ENCODE measurements at places on chromosomes 4 and X. TPM values are rescaled to one million over a fixed set of nuclear protein-coding genes. Genes with fewer than 3 reads are reported as not detected.

Gene NUP54
- total RNA-seq, result 50.1 TPM

Gene FAM53A
- 3.7 TPM for total RNA-seq

Gene ARMCX2
- total RNA-seq, result 19.2 TPM

Gene ADH6
- total RNA-seq, result 0.36 TPM

Gene SYTL5
- not detected for total RNA-seq

Gene PDGFC
- total RNA-seq, result 38.2 TPM

Gene DUSP21
- total RNA-seq, result not detected

Gene FGFRL1
- total RNA-seq, result 69.8 TPM

Gene FHDC1
- 0.96 TPM for total RNA-seq

Gene ADGRL3
- total RNA-seq, result 5.4 TPM

Gene IL9R
- total RNA-seq, result not detected

GRCh38 chrX:71210816-71211215 is 12.2 kb upstream of the GJB1 start:
- no peak for DNase-seq

- no peak for DNase-seq
These were observed 182.2 kb upstream of the KIT start for GRCh38 chr4:54475546-54475945.

DNA sequence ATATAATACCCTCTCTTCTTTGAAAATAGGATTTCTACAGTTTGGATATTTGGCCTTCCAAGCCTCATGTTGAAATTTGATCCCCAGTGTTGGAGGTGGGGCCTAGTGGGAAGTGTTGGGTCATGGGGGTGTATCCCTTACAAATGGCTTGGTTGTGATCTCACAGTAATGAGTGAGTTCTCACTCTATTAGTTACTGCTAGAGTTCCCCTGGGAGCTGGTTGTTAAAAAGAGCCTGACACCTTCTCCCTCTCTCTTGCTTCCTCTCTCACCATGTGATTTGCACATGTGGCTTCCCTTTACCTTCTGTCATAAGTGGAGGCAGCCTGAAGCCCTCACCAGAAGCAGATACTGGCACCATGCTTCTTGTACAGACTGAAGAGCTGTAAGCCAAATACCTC is 73.9 kb downstream of the HDAC8 start:
- no peak for DNase-seq

GRCh38 chr4:172497321-172497720 is 671.3 kb upstream of the GALNT7 start:
- no peak for DNase-seq

DNA sequence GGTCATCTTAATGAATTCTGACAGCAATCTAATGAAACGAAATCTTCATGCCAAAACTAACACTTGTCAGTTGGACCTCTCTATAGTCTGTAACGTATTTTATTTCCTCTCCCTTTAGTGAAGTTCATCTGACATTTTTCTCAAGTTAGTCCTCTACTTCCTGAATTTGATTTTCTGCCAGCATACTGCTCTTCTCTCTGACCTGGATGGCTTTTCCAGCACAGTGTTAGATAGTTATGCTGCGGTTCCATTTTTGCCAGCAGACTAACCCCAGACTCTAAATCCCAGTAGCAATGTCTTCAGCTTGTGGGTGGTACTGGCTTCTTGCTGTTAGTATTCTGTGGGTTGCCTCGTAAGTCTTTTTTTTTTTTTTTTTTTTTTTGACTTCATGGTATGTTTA is 146.7 kb upstream of the VEGFC start:
- no peak for DNase-seq

GRCh38 chrX:4173743-4174142 is 460.3 kb upstream of the PRKX start:
- no peak for DNase-seq

GRCh38 chrX:125404667-125405160 is 85.0 kb downstream of the TEX13C start:
- DNase-seq, result no peak

- DNase-seq, result no peak
These were observed 689.1 kb upstream of the DIAPH2 start for GRCh38 chrX:95995583-95995982.

GRCh38 chr4:186740822-186741221 is 17.2 kb upstream of the FAT1 start:
- no peak for DNase-seq

DNA sequence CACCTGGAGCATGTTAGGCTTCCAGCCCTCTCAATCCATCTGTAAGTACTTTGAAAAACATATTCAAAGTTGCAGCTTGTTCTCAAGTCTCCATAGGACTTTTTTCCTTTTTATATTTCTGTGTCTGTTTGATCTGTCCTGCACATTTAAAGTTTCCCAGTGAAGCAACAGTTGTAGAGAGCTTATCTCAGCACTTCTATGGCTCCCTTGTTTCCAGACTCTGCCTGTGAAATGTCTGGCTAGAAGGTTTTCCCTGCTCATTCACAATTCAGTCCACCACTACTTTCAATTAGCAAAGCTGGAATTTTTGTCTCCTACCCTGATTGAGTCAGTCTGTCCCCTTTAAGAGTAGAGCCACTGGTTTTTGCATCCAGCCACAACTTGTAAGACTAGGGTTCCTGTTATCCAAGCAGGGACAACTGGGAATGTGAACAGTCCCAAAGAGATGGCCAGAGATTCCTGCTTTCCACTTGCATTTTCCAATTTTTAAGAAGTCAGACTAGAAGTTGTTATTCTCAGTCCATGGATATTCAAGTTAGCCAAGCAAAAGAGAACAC is 116.1 kb downstream of the GASK1B start:
- DNase-seq, result no peak

DNA sequence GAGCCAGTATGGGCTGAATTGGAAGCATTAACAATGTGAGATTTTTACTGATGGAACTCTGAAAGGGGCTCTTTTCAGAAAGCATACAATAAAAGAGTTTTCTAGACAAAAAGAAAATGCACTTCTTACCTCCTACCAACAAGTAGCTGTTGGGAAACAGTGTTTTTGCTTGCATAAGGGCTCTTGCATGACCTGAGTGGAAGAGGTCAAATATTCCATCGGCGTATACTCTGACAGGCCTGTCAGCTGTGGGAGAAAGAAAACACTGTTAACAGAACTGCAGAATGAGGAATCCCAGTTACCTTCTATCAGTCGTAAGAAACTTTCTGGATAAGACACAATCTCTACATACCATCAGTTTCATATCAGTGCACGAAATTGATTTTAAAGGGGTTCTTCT is 39.5 kb downstream of the PCYT1B start:
- no peak for DNase-seq

- no peak for DNase-seq
These were observed 408.1 kb downstream of the DCAF12L2 start for GRCh38 chrX:125757794-125758564.

DNA sequence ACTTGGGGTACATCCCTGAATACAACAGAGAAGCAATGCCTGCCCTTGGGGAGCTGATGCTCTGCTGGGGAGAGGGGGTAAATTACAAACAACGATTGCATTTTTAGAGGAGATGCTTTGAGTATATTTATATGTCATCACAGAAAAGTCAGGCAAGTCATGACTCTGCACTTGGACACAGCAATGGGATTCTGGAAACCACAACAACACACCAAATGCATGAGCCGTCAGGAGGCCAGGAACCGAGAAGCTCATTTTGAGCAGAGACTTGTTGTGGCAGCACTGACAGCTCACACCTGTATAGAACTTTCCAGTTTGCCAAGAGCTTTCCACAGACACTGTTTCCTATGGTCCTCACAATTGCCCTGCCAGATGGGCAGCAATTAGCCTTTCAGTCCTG is 113.2 kb upstream of the RBPJ start:
- no peak for DNase-seq

- DNase-seq, result no peak
These were observed 67.4 kb downstream of the MANBA start for GRCh38 chr4:102693262-102693850.

DNA sequence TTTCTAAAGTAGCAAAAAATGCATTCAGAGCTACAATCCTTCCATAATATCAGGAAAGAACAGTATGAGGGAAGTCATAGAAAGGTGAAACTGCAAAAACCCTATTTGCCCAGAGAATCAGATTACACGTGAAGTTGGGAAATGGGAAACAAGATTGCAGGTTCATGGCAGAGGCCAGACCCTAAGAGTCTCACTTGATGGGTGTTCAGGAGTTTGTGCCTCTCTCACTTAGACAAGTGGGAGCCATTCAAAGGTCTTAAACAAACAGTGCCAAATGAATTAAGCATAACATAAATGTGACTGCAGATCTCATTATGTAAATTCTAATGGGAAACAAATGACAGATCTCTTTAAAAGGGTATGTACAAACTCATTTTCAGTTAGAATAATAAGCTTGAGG is 91.6 kb downstream of the ARAP2 start:
- DNase-seq, result no peak

DNA sequence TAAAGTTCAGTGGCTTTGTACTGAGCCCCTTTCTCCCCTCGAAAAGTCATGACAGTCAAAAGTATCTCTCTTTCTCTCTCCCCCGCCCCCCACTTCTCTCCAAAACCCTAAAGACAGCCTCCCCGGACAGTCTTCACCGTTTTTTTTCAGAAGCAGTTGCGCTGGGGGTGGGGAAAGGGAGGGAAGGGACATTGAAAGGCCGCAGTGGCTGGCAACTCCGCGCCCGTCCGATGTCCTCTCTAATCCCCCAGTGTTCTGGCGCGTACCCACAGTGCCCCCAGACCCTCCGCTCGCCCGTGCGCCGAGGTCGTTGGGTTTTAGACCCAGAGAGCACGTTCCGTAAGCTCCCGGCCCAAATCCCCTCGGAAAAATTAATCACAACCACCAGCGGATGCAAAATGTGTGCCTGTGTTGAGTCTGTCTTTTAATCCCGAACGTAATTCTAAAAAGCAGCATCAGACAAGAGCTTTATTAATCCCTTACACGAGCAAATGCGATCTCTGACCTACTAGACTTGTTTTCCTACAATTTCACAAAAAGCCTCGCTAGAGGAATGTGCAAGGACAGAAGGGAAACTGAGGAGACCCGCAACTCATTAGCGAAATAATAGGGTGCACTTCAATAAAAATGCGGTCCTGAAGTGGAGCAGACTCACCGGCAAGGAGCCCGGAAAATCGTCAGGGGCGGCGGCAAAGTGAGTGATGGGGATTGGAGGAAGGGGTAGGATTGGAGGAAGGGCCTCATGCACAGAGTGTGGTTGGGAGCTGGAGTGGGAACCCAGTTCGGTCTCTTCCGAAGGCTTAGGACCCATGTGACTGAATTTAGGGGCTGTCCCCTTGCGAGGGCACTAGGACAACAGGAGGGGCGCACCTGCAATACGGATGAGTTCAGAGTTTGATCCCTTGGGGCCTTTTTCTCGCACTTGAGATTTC is 12.2 kb upstream of the PRDM8 start:
- DNase-seq, result no peak

- DNase-seq, result no peak
These were observed 84.2 kb upstream of the KCTD8 start for GRCh38 chr4:44532851-44533250.

DNA sequence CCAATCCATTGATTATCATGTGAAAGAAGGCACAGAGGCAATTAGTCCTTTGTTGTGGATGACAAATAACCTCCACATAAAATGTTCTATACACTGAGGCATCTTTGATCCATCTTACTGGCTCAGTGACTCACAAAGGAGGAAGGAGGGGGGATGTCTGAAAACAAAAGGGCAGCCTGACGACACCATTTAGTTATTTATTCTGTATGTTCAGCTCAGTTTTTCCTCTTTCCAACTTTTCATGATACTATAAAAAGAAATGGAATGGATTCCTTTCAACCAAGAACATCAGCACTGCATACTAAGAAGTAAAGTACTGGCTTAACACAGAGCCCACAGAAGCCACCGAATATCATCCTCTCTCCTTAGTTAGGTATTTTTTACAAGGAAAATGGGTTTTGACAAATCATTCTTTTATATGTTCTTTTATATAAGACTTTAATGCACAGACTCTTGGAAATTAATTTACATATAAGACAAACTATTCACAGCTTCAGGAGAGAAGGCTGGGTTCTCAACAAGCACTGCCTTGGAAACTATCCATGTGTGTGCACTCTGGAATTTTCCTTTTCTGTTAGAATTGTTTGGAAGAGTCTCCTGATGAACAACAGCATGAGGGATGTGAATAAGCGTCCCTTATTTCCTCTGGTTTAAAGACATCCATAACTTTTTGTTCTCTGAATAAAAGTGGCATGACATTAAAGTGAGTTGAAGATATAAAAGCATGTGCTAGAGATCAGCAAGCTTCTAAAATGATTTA is 135.6 kb downstream of the TSPAN5 start:
- no peak for DNase-seq

GRCh38 chr4:41882625-41883347 is 52.4 kb upstream of the TMEM33 start:
- DNase-seq, result no peak

- peak; percentile 60 for DNase-seq
These were observed 16.4 kb upstream of the RUFY3 start for GRCh38 chr4:70705183-70706043.

GRCh38 chr4:140136509-140136908 is 17.5 kb downstream of the MAML3 start:
- DNase-seq, result no peak

DNA sequence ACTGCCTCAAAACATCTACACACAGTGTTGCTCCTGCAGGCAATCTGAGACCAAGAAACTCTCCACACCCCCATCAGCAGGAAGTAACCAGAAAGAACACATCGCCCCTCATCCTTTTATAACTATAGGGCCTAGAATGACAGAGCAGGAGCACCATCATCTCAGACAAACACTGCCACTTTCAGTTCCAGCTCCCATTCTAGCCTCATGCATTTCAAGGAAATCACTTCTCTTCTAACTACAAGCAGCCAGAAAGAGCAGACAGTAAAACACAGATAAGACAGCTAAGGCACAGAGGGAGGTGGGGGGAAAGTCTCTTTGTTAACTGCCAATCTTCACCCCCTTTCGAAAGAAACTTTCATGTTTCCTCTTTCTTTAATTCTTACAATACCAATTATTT is 102.6 kb upstream of the TENT5D start:
- DNase-seq, result no peak

DNA sequence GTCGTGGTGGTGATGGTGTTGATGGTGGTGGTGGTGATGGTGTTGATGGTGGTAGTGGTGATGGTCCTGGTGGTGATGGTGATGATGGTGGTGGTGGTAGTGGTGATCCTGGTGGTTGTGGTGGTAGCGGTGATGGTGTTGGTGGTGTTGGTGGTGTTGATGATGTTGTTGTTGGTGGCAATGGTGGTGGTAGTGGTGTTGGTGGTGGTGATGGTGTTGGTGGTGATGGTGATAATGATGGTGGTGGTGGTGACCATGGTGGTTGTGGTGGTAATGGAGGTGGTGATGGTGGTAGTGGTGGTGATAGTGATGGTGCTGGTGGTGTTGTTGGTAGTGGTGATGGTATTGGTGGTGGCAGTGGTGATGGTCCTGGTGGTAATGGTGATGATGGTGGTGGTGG is 49.1 kb downstream of the TLR10 start:
- DNase-seq, result no peak

Measured in omental fat pad (tissue), 4 donors.